ENCODE measurements at places on chromosomes 2 and 18.

- no peak for DNase-seq
Observed at GRCh38 chr2:189134485-189134884, 45.1 kb downstream of the COL5A2 start.

DNA sequence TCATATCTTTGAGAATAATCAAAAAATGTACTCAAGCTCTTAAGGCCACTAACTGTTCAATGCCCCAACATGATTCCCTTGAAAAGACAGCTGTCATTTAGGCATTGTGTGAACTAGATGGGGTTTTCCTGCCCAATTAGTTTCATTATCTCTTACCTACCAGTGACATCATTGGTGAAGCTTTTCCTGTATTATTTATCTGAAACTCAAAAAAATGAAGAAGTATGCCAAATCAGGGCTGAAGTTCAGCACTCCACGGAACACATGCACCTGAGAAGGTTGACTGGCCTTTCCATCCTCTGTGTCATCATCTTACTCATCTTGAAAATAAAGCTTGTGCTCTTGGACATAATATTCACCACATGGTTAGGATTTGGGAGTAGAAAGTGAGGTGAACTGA lies 126.4 kb downstream of the TXNL1 start:
- no peak for DNase-seq

DNA sequence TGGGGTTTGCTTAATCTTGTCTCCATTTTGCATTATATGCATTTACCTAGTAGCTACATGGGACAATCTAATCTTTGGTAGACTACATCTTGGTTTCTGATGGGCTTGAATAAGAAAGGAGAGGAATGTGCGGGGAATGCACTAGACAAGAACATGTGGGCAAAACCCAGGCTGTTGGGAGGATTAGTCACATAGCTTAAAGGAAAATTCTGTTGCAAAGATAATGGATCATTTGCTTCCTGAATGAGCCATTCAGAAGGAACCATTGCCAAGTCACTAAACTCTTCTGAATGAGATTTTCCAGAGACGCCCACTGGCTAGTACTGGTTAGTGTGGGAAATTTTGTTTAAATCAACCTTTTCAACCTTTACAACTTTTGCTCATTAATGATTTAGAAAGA lies 84.8 kb downstream of the OSBPL6 start:
- no peak for DNase-seq

GRCh38 chr18:9283791-9284190 lies 50.8 kb upstream of the TWSG1 start:
- DNase-seq = no peak

GRCh38 chr2:10190737-10191532 lies 68.4 kb downstream of the RRM2 start:
- no peak for DNase-seq

DNA sequence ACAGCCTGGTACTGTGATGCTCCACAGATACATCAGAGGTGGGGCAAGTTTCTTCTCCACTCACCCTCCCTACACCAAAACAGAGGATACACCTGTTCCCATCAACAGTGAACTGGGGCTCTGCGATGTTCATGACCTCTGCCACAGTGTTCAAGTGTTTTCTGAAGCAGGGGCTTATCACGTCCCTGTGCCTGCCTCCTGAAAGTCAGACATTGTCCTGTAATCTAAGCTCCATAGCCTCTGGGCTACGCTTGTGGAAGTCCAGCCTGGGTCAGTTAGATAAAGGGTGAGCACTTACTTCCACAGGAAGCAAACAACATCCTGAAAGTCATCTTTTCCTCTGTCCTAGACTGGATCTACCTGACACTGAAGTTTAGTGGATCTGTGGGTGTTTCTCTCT lies 20.2 kb upstream of the MRO start:
- DNase-seq = no peak

DNA sequence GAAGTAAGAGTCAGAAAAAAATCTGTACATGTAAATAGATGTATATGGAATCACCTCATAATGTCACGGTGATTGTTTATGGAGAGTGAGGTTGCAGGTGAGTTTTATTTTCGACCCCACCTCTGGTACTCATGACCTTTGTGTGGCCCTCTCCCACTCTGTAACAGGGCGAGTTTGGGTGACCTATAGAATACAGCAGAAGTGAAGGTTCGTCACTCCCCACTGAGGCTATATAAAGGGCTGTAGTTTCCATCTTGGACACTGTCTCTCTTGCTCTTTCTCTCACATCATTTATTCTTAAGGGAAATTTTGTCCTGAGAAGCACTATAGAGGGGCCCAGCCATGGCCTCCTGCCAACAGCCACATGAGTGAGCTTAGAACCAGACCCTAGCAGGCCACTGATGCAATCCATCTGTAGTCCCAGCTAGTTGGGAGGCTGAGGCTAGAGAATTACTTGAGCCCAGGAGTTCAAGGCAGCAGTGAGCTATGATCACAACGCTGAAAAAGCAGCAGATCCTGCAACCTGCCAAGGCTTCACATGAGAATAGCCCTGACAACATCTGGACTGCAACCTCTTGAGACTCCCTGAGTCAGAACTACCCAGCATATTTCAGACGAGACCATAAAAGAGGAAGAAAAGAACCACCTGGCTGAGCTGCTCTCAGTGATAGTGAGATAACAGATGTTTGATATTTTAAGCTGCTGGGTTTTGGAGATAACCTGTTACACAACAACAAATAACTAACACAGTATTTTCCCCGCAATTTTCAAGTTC lies 74.3 kb upstream of the SLC1A4 start:
- DNase-seq = no peak

- DNase-seq = no peak
Observed at GRCh38 chr2:120571015-120571728, 164.5 kb upstream of the GLI2 start.

DNA sequence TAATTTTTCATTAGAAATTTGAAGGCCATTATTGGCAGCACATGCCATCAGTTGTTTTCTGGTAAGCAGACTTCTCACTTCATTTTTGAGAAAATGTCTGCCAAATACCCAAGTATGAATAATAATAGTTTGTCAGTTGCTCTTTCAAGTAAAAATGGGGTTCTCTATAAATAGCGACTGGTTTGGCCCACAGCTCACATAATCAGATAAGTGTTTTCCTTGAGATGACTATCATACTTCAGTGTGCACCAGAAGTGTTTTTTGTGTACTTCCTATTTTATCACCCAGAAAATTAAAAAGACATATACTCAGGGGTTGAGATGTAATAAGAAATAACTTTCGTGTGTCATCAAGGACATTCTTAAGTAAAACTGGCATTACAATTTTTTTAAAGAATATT lies 147.1 kb downstream of the PHLPP1 start:
- DNase-seq = no peak

- no peak for DNase-seq
Observed at GRCh38 chr2:58006256-58006951, 40.2 kb upstream of the VRK2 start.

- no peak for DNase-seq
Observed at GRCh38 chr2:37650548-37651093, 20.8 kb downstream of the CDC42EP3 start.

GRCh38 chr2:109129356-109129920 lies 433 bp downstream of the SH3RF3 start:
- peak; percentile 32 for DNase-seq

DNA sequence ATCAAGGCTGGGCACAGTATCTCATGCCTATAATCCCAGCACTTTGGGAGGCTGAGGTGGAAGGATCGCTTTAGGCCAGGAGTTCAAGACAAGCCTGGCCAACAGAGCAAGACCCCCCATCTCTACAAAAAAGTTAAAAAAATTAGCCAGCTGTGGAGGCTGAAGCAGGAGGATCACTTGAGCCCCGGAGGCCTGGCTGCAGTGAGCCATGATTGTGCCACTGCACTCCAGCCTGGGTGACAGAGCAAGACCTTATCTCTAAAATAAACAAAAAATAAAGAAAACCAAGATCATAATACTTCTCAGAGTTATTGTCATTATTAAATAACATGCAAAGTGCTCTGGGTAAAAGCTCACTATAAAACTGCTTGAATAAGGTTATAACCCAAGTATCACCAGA lies 14.9 kb downstream of the IL1RN start:
- no peak for DNase-seq
